HS-27A (cell line): ENCODE measurements at places on chromosomes 11 and 22.

DNA sequence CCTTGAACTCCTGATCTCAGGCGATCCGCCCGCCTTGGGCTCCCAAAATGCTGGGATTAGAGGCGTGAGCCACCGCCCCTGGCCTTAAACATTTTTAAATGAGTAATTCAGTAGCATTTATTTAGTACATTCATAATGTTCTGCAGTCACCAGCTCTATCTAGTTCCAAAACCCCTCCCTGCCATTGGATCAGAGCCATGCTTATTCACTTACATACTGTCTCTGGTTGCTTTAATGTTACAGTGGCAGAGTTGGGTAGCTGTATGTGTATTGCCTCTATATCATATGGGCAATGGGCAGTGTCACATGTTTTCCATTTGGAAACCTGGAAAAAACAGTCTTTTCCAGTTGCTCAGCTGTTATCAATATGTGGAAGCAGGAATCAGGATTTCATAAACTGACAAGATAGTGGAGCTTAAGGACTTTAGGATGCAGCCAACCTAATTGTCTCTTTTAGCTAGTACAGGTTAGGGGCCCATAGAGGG, 10.5 kb downstream of the COA4 start:
- DNase-seq: no peak

DNA sequence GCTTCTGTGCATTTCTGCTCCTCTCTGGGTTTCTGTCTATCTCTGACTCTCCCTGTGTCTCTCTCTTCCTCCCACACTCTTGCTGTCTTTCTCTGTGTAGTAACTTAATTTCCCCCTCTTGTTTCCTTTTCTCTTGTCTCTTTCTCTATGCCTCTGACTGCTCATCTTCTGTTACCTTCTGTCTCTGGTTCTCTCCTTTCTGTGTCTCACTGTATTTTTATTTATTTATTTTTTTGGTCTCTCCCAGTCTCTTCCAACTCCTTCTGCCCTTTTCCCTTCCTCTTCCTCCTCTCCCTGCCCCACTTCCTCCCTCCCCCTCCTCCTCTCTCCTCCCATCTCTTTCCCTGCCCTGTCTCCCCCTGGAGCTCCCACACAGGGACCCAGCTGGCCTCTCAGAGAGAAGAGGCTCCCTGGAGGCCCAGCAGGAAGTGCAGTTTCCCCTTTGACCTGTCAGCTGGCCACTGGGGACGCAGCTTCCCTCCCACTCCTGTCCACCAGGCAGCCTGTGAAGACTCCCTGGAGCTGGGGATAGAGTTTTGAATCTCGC, 38.3 kb upstream of the MYH9 start:
- DNase-seq: no peak

DNA sequence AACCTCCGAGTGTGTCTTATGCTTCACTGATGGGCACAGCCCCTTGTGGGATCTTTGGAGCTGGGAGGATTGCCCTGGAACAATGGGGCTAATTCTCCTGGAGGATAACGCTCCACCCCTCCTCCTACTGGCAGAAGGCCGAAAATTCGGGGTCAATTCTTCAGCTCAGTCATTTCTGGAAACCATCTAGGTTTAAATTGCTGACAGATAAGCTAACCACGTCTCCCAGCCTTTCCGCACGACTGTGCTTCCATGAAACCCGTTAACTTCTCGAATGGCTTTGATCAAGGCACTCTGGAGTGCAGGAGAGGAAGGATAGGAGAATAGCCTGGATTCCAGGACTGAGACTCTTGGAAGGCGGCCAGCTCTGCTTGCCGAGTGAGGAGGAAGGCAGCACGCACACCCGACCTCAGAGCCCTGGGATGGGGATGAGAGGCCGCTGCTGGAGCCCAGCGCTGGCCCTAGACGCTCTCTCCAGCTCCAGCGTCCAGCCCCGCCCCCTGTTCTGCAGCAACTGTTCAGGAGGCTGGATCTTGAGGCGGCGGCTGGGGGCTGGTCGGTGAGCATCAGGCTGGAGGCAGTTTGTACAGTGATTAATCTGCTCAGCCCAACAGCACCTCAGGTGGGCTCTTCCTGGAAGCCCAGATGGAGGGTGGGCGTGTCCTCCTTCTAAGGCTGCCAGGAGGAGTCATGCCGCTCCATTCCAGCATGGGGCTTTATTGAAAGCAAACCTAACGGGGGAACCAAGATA, 176.7 kb upstream of the NCAM1 start:
- no peak for DNase-seq

GRCh38 chr22:39984006-39984405, 10.7 kb upstream of the FAM83F start:
- no peak for DNase-seq

GRCh38 chr11:125315079-125315740, 150.7 kb downstream of the PKNOX2 start:
- DNase-seq: no peak

DNA sequence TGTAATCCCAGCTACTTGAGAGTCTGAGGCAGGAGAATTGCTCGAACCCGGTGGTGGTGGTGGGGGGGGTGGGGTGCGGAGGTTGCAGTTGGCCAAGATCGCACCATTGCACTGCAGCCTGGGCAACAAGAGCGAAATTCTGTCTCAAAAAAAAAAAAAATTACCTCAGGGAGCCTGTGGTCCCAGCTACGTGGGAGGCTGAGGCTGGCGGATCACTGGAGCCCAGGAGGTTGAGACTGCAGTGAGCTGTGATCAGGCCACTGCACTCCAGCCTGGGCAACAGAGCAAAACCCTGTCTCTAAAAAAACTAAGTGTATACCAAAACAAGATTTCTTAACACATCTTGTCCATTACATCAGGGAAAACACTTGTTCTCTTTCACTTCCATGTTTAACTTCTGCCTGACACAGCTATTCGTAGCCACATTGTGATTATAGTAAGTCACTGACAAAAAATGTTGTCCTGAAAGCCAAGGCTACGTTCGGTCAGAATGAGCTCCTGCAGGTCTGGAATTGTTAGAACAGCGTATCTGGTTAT, 1.4 kb downstream of the TMEM80 start:
- no peak for DNase-seq

- no peak for DNase-seq
Observed at GRCh38 chr11:115338476-115338875, 165.7 kb downstream of the CADM1 start.

GRCh38 chr11:9169595-9170295, 78.3 kb upstream of the SCUBE2 start:
- DNase-seq: no peak

DNA sequence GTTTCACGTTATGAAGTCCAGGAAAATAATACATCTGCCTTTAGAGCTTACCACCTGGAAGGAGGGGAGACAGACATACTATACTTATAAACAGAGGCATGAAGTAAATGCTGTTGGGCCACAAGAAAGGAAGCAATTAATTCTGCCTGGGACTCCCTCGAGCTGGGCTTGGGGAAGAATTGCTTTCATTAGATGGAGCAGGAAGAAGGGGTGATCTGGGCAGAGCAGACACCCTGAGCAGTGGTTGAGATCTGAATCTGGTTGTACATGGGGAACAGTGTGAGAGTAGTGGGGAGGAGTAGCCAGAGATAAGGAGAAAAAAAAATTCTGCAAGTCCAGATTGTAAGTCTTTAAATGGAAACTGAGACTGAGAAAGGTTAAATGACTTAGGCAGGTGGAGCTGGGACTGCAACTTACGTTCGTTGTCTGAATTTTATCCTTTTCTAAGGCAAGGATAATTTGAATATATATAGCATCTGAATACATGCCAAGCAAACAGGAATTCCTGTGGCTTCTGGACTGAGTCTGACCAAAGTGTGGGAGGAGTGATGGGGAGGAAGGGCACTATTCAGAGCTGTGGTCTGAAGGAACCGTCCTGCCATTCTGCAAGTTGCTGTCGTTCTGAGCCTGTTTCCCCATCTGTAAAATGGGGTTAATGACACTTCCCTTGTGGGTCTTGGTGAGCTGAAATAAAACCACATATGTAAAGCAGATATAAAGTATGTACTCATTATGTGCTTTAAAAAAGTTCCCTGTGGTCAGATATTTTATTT, 7.9 kb downstream of the NCAM1 start:
- DNase-seq: no peak

GRCh38 chr11:44618561-44619425, 53.3 kb downstream of the CD82 start:
- no peak for DNase-seq

- no peak for DNase-seq
Observed at GRCh38 chr11:77142091-77142975, 14.3 kb downstream of the MYO7A start.

GRCh38 chr11:83972536-83972935, 686.4 kb upstream of the CCDC90B start:
- no peak for DNase-seq

GRCh38 chr22:42611051-42611450, 3.6 kb downstream of the POLDIP3 start:
- DNase-seq: no peak

DNA sequence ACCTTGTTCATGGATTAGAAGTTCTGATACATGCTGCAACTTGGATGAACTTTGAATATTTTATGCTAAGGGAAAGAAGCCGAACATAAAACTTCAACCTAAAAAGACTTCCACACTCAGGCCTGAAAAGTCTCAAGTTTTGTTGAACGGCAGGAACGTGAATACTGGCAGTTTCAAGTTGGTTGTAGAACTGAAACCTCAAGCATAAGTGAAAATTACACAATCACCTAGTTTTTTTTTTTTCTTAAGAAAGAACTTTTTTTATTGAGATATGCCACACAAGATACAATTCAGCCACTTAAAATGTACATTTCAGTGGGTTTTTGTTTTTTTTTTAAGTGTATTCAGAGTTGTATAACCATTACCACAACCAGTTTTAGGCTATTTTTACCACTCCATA, 50.8 kb upstream of the ADORA2A start:
- DNase-seq: no peak

DNA sequence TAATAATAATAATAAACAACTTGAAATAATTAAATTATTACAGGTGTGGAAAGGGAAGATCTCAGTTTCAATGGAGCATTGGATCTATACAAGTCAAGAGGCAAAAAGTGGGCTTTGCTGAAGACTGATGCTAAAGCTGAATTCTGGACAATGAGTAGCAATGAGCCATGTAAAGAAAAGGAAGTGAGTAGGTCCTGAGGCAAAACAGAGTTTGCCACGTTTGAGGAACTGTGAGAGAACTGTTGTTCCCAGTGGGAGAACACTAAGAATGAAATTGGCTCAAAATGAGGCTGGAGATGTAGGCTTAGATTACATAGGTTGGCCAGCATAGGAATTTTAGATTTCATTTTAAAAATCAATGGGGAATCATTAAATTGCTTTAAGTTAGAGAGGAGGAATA, 33.9 kb upstream of the TEAD1 start:
- no peak for DNase-seq

DNA sequence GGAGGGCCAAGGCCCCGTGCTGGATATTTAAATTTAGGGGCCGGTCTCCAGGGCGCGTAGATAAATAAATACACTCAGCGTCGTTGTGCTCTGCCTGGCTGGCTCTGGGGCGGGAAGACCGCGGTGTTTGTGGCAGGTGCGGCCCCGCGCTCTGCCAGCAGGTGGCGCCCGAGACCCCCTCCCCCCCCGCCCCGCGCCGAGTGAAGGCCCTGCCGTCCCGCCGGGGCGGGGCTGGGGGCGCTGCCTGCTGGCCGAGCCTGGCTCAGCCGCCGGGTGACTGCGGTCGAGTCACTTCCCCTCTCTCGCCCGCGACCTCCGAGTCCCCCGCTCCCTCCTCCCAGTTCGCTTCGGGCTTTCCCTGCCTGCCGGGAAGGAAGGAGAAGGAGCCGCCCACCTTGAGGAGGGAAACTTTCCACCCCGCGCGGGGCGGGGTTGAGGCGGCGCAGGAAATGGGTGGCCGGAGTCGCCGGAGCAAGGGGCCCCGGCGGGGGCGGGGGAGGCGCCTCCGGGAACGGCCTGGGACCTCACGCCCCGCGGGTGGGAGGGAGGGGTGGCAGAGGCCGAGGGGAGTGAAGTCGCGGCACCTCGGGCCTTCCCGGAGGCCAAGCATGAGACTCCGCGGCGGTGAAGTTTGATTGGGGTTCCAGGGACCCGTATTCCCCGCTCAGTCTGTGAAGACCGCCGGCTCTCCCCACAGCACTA, 1.6 kb upstream of the EHBP1L1 start:
- DNase-seq: peak; percentile 89

DNA sequence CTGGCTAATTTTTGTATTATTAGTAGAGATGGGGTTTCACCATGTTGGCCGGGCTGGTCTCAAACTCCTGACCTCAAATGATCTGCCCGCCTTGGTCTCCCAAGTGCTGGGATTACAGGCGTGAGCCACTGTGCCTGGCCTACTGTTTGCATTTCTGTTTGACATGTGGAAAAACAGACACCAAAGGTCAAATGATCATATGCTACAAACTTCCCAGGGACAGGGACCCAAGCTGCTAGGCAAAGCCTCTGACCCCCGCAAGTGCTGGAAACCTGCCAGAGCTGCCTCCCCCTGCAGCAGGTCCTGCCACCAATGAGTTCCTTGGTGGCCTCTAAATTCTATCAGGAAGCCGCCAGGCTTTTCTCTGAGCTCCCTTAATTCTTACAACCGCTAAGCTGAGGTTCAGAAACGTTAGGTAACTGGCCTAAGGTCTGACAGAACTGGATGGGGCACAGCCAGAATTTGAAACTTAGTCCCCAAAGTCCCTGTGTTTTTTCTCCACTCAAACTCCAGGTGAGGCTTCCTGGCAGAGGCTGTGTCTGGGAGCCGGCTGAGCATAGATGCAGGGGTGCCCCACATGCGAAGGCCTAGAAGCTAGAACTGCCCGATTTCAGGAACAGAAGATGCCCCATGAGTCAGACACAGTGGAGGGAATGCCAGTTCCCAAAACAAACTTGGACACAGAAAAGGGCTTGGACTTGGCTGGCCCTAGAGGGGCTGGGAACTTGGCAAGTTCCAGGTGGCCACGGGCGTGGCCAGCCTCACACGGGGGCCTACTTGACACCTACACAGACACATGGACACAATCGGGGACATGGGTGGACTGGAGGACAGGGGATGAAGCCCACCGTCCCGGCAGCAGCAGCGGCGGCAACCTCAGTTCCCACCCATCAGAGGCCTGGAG, 7.4 kb downstream of the CSNK1E start:
- no peak for DNase-seq

DNA sequence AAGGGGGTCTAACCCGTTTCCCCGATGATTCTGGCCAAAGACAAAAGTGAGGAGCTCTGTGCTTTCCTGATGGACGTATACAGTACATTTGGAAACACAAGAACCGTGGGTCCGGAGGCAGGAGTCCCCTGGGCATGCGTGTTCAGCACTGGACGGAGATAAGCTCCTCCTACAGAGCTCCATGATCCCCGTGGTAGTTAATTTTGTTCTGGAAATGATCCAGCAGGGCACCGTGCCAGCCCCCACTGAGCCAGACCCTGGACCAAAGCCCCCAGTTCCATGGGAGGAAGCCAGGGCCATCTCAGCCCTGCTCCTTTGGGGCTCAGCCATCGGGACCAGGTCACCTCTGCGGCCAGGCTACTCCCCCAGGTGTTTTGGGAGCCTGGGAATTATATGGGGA, 83.3 kb downstream of the TRMU start:
- no peak for DNase-seq

GRCh38 chr22:46089426-46090035, 60.8 kb upstream of the PPARA start:
- DNase-seq: no peak

GRCh38 chr11:30560206-30561106, 25.7 kb downstream of the MPPED2 start:
- no peak for DNase-seq

- no peak for DNase-seq
Observed at GRCh38 chr22:48706934-48707762, 1120.5 kb downstream of the BRD1 start.

- peak; percentile 39 for DNase-seq
Observed at GRCh38 chr11:85663753-85664614, 945 bp downstream of the CREBZF start.

- peak; percentile 40 for DNase-seq
Observed at GRCh38 chr11:13663631-13664071, 4.8 kb upstream of the FAR1 start.
